ENCODE measurements at places on chromosomes 3 and 15. TPM values are rescaled to one million over a fixed set of nuclear protein-coding genes. Genes with fewer than 3 reads are reported as not detected.
A peak's percentile ranks its signal among the peaks of the same experiment; 100 is the strongest.

- DNase-seq: no peak
Measured at GRCh38 chr3:130659911-130660310, 86.7 kb downstream of the PIK3R4 start.

DNA sequence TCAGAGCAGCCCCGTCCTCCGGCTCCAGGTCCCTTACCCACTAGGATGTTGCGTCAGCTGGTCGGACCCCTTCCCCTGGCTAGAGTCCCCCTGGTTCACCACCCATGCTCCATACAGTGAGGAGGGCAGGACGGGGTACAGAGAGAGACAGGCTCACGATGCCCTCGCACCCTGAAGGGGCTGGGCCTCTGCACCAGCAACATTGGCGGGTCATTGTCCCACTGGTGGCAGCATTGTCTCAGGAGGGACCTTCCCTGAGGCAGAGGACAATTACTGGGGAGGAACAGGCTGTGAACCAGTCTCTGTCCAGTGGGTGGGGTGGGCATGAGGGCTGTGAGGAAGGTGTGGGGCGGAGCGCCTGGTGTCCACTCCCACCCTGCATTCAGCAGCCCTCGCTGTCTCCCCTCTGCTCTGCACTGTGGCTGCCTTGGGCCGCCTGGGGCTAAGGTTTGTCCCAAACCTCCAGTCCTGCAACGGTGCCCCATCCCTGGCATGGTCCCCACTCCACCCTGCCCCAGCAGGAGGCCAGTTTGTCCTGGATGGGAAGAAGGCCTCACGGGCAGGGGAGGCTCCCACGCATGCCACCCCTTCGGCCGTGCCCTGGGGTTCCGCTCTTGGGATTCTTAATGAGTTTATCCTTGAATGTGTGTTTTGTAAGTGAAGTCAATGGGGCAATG, 48.0 kb upstream of the KLF13 start:
- peak; percentile 3 for DNase-seq

- DNase-seq: no peak
Measured at GRCh38 chr3:37704064-37704463, 157.6 kb upstream of the CTDSPL start.

- DNase-seq: no peak
Measured at GRCh38 chr3:14222457-14222856, 43.8 kb downstream of the LSM3 start.

- DNase-seq: no peak
Measured at GRCh38 chr3:98529856-98530459, 1.8 kb upstream of the GPR15 start.

GREM1 gene
- polyA plus RNA-seq: 0.04 TPM

PLSCR2 gene
- not detected for polyA plus RNA-seq

RBM15B gene
- polyA plus RNA-seq: 4.0 TPM
